ENCODE measurements at places on chromosomes 11 and 22.

GRCh38 chr11:123505546-123506299 is 75.7 kb downstream of the GRAMD1B start:
- DNase-seq, result no peak

DNA sequence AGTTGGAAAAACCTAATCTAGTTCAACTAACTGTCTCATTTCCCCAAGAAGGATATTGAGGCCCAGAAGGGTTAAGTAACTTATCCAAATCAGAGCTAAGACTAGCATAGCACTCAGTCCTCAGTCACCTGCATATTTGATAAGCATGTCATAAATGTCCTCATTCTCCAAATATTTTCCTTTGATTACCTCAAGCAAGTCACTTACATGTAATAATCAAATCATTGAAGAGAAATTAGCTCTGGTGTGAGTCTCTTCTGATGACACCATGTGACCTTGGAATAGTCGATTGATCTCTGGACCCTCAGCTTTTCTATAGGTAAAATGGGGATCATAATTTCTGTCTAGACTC is 48.8 kb upstream of the PICALM start:
- no peak for DNase-seq

DNA sequence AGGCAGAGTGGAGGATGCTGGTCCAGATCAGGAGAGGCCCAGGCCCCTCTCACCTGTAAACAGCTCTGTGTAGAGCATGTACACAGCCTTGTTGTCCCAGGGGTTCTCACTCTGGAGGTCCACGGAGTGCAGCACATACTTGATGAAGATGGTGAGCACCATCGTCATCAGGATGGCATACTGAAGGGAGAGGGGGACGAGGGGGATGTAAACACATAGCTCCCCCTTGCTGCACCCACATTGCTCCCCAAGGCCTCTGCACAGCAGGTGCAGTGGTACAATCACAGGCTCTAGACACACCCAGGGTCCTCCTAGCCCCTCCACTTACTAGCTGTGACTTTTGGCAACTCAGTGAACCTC is 2.9 kb downstream of the SYVN1 start:
- no peak for DNase-seq

- DNase-seq, result no peak
Observed at GRCh38 chr11:70540196-70540595, 141.9 kb downstream of the CTTN start.

- no peak for DNase-seq
Observed at GRCh38 chr22:40387746-40388145, 17.4 kb downstream of the SGSM3 start.

DNA sequence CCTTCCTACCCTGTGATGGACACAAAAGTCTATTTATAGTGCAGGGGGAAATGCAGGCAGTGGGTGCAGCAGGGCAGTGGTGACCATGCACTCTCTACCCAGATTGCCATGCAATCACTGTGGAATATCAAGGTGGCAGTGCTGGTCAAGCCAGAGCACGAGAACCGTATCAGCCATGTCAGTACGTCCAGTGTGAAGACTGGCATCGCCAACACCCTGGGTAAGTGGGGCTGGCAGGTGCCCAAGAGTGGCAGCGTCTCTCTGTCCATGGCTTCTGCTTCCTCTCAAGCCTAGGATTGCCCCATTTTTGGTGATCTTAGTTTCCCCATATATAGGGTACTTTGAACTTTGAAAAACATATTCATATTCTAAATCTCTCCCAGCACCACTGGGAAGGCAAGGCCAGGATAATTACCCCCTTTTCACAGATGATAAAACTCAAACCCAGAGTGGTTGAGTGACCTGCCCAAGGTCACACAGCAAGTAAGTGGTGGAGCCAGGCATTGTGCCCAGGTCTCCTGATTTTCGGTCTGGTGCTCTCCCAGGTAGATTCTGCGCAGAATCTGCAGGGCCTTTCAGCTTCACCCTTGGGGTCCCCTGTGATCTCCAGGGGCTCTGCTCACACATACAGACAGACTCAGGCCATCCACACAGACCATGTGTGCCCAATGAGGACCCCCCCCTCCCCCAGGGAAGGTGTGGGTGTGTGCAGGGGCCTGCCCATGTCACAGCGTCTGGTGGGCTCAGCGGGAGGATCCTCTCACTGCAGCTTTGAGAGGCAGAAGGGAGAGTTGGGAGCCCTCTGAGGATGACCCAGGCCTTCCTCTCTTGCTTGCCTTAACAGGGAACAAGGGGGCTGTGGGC is 7.1 kb downstream of the INPPL1 start:
- DNase-seq, result no peak

- no peak for DNase-seq
Observed at GRCh38 chr11:58837707-58838388, 6.7 kb downstream of the GLYATL2 start.

DNA sequence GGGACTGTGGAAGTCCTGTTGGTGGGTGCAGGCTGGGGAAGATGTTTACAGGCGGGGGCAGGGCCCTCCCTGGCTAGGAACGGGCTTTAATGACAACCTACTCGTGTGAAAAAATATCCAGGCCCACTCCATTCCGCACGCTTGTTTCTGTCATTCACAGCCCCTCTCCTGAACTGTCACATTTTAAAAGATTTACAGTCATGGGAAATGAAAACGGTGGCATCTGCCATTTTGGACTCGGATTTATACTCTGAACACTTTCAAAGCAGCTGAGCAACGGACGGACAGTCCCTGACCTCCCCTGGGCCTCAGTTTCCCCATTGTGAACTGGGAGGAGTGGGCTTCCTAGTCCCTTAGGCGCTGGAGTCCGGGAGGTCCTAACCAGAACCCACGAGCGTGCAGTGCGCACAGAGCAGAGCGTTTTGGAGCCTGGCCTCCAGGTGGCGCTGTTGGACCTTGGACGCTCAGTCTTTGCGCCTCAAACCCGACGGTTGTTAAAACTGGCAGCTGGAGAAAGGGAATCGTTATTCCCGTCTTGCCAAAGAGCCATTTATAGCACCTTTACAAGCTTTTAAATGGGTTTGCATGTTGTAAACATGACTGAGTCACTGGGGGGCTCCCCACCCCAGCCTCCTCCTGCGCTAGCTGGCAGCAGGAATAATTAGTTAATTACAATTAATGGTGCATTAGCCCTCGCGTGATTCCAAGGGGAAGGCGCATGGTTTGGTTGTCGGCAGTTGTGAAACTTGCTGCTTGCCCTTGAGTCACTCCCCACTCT is 75.3 kb downstream of the FBLN1 start:
- DNase-seq, result no peak

DNA sequence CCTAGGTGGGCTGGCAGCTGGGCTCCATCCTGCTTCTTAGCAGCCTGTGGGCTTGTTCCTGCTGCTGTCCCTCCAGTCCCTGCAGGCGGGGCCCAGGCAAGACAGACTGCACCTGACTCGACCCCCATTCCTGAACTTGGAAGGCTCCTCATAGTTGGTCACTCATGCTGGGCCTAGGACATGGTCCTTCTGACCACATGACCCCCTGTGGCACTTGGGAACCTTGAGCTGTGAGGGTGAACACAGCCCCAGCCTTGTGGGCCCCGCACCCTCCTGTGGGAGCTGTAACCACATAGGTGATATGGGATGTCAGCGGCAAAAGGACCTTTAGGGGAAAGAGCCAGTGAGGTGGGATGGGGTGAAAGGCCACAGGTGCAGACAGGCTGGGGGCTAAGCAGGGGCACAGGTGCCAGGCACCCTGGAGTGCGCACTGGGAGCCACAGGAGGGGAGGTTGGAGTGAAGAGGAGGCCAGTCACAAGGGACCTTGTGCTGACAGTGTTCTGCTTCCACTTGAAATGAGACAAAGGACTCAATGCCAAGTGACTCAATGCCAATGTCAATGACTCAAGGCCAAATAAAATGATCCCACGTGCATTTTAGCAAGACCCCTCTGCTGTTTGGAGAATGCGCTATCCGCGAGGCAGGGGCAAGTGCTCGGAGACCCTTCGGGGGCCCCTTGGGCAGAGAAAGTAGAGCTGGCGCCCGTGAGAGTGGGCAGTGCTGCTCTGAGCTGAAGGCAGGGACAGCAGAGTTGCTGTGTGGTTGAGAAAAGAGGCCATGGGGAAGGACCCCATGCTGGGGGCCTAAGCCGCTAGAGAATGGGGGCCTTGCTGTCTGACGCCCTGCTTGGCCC is 90.7 kb downstream of the MORC2 start:
- no peak for DNase-seq

DNA sequence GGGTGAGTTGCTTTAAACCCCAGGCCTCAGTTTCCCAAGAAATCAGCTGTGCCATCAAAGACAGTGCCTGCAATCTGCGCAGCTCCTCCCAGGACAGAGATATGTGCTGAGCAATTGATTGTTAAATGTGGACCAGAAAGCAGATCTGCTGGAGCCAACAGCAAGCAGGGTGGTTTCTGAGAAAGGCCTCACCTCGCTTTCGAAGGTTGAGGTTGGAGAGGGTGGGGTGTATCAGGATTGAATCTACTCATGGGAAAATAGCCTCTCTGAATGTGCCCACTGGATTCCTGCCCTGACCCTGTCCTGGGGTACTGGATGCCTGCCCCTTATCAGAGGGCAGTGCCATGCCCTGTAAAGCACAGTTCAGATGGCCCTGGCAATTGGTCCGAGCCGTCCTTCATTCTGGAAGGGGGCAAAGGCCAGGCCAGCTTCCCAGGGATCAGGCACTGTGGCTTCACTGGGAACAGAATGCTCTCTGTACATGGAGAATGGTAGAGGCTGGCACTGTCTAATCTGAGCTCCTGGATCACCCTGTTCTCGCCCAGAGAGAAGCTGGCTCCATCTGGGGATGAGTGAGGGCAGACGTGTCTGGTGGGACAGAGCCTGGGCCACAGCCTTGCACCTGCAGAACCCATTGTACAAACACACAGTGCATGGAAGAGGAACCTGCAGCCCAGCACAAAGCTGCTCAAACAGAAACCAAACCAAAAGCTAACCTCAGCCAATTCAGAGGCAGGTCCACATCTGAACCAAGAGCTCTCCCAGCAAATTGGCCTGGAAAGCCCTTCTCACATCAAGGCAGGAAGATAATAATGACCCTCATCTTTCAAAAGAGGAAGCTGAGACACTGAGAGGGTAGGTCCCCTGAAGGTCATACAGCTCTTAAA is 15.2 kb downstream of the DHCR7 start:
- DNase-seq, result no peak

GRCh38 chr11:117866526-117866925 is 9.9 kb downstream of the FXYD6 start:
- no peak for DNase-seq

GRCh38 chr11:55895216-55895615 is 12.1 kb downstream of the TRIM51 start:
- DNase-seq, result no peak

- DNase-seq, result no peak
Observed at GRCh38 chr11:126588630-126589491, 233.4 kb downstream of the ST3GAL4 start.

DNA sequence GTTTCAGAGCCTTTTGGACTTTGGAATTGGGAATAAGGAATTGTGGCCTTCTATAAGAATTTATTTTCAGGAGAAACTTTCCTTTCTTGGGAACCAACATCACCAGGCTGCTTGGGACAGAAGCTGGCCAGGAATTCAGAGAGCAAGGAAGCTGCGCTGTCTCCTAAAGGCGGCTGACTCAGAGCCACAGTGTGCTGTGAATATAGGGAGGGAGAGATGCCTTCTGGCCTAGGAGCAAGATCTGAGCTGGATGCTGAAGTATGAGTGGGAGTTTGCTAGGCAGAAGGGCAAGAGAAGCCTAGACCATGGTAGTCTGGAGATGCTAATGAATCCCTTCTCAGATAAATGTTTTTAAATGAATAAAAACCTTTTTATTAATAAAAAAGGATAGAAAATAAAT is 213.7 kb upstream of the TBCEL start:
- no peak for DNase-seq

DNA sequence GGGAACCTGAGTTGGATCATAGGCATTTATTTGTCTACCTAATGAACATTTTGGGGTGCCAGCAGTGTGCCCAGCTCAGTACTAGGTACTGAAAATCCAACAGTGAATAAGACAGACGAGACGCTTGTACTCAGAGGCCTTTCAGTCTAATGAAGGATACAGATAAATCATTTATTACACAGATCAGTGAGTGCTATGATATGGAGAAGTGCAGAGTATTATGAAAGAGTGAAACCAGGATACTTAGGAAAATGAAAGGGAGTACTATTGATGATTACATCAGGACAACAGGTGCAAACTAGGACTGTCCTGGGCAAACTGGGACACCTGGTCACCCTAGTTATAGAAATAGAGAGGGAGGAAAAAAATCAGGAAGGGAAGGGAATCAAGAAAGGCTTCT is 207.5 kb upstream of the NCAM1 start:
- no peak for DNase-seq

DNA sequence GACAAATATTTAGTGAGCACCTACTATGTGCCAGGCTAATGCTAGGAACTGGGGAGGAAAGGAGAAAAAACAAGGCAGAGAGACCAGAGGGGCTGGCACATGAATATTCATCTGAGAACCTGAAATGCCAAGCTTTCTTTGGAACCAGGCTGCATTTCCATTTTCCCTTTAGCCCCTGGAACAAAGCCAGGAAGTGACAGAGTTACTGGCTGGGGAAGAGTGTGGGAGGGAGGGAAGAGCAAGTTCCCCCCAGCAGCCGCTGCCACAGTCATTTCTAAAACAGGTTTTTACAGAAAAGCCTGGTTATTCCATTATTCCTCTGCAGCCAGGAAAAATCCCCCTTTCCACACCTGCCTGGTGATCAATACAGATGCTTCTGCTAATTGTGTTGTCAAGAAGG is 97.0 kb downstream of the SPON1 start:
- DNase-seq, result no peak

DNA sequence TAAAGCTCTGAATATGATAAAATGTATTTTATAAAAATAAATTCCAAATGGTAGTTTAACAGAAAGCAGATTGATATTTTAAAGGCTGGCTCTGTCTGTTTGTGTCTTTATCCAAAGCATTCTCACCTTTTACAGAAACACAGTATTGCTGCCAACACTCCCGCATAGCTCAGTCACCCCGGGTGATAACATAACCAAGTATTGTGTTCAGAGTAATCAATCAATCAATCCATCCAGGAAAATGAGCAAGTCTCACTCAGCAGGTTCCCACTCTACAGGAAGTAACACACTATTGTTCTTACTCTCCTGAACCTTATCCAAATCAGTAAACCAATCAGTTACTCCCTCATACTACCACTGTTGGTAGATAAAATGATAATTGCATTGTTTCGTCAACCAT is 203.4 kb downstream of the LRRC4C start:
- DNase-seq, result no peak

- DNase-seq, result no peak
Observed at GRCh38 chr11:2668876-2669275, 30.9 kb downstream of the KCNQ1OT1 start.

- DNase-seq, result no peak
Observed at GRCh38 chr11:98531576-98531975, 489.2 kb upstream of the CNTN5 start.

GRCh38 chr11:115477410-115477809 is 26.8 kb downstream of the CADM1 start:
- DNase-seq, result no peak

DNA sequence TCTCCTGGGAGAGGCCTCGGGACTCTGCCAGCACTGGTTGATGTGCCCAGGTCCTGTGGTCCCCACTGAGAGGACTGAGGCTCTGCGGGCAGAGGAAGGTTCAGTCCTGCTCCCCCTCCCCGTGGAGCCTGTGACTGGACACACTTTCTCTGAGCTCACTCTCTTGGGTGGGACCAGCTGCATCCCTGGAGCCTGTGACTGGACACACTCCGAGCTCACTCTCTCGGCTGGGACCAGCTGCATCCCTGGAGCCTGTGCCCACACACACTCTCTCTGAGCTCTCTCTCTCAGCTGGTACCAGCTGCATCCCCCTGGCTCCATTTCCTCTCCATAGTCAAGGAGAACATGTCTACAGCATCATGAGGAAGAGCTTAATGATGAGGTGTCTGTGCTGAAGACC is 39.5 kb downstream of the TOLLIP start:
- no peak for DNase-seq
